B cell (primary cell): ENCODE measurements at places on chromosomes 12 and 14.

GRCh38 chr12:6215932-6216494 is 15.8 kb downstream of the CD9 start:
- no peak for DNase-seq

GRCh38 chr12:33770652-33771051 is 251.6 kb upstream of the ALG10 start:
- DNase-seq, result no peak

- no peak for DNase-seq
These were observed 64.6 kb downstream of the SUSD6 start for GRCh38 chr14:69675877-69676416.

GRCh38 chr14:76432827-76433752 is 57.2 kb downstream of the ESRRB start:
- no peak for DNase-seq

DNA sequence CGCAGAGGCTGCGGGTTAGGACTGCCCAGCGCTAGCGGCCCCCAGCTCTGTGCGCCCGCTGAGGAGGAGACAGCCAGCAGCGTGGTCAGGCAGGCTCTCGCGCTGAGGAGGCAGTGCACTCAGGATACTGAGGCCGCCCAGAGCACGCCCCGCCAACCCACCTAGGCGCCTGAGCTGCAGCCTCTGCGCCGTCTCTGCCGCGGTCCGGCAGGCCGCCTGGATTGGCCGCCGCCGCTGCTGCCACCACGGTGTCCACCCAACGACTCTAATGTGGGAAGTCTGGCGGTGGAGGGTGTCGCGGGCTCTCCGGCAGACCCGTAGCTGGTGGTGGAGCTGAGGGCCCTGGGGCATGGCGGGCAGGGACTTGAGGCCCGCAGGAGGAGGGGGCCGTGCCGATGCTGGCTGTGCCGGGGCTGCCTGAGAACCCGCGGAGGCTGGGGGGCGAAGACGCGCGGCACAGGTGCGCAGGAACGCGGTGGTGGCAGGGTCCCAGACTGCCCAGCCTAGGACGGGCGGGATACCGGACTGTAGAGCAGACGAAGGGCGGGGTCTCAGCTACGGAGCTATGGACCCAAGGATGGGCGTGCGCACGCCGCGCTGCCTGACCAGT is 69.9 kb downstream of the ASCL4 start:
- DNase-seq, result peak; percentile 22

GRCh38 chr12:25761356-25761755 is 197.1 kb upstream of the RASSF8 start:
- DNase-seq, result no peak

GRCh38 chr14:75286313-75286712 is 7.7 kb downstream of the FOS start:
- DNase-seq, result no peak

DNA sequence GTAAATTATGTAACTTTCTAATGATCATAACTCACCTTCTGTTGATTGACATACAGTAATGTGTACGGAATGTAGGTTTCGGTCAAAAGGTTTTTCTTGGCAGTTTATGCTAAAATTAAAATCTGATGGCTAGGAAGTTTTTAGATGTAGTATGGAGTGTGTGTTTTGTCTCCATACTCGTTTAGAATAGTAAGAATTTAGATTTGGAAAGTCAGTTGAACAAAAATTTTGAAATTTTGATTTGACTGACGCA is 859 bp downstream of the PALS1 start:
- no peak for DNase-seq

GRCh38 chr14:75559451-75560222 is 18.8 kb upstream of the FLVCR2 start:
- no peak for DNase-seq

- DNase-seq, result no peak
These were observed 106.8 kb downstream of the ZFC3H1 start for GRCh38 chr12:71556875-71557274.

GRCh38 chr12:56391721-56392120 is 29.1 kb upstream of the APOF start:
- DNase-seq, result no peak

DNA sequence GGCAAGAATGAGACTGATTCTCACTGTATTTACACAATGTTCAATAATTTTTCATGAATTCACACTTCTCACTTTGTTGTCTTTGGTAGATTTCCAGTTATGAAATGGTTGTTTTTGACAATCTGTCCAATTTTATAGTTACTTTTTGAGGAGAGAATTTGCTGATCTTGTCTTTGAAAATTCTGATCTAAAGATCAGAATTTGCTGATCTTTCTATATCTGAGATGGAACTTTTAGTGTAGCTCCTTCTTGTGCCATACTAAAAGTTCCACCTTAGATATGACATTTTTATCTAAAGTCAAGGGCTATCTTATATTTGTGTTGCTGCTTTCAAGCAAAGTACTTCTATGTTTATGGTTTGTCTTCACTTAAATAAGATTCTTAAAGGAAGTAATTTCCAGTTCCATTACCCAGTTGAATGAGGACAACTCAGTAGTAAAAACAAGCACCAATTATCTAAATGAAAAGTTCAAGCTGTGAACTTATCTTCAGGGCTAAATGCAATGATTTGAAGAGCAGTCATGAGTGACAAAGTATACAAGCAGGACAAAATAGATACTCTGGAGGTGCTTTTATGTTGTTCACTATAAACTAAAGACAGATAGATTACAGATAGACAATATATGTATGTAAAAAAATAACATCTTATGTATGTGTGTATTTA is 76.4 kb upstream of the FOXG1 start:
- no peak for DNase-seq

DNA sequence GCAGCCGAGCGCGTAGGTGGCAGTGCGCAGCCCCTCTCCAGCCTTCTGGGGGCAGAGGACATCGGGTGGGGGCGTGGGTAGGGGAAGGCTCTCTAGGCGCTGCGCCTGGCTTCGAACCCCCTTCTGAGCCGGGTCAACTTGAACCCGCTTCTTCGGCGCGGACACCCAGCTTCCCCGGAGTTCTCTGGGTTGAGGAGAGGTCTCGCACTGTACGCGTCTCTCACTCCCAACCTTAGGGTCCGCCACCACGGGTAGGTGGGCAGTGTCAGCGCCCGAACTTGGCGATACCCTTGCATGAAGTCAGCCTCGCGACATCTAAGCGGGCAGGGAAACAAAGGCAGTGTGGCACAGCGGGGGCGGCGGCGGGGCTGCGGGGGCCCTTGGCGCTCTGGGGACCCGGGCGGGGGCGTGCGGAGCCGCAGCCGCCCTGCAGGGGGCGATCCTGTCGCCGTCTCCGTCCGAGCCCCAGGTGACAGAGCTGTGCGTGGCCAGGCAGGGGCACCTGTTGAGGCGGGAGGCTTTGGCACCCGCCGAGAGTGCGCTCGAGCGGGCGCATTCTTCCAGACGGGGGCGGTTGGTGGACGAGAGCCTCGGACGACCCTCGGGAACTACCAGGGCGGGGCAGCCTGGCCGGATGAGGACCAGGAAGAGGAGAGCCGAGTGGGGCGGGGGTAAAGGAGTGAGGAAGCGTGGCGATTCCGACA is 1.1 kb downstream of the GALNT16 start:
- peak; percentile 60 for DNase-seq

- no peak for DNase-seq
These were observed 144.3 kb upstream of the FKBP4 start for GRCh38 chr12:2650261-2651067.

GRCh38 chr12:57739914-57740538 is 1.5 kb upstream of the AGAP2 start:
- no peak for DNase-seq

DNA sequence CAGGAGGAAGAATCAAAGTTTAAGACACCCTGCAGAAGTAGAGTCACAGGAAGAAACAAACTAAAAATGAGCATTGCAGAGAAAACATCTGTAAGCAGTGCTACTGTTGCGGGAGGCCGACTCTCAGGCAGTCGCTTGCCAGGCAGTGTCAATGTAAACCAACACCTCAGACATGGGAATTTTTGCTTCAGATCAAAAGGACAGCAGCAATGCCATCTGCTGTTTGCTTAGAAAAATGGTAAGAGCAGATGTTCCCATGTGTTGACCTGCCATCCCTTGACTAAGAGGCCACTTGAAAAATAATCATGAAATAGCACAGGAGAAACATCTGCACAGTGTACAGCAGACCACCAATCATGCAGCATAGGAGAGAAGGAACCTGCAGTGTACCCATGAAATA is 196.6 kb downstream of the SLC25A21 start:
- no peak for DNase-seq

DNA sequence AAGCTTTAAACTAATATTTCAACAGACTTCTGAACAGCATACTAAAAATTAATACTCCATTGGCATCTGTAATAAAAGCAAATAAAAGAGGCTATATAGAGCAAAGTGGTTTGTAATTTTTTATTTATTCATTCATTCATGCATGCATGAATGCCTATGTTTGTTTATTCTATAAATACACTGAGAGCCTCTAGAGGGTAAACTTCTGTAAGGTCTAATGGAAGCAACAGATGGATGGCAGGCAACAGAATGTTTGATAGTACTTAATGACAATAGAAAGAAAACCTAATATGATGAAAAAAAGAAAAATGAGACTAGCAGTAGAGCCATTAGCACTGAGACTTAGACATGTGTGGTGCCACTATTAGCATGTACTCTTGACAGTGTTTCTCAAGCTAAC is 253.1 kb downstream of the CCDC91 start:
- DNase-seq, result no peak

DNA sequence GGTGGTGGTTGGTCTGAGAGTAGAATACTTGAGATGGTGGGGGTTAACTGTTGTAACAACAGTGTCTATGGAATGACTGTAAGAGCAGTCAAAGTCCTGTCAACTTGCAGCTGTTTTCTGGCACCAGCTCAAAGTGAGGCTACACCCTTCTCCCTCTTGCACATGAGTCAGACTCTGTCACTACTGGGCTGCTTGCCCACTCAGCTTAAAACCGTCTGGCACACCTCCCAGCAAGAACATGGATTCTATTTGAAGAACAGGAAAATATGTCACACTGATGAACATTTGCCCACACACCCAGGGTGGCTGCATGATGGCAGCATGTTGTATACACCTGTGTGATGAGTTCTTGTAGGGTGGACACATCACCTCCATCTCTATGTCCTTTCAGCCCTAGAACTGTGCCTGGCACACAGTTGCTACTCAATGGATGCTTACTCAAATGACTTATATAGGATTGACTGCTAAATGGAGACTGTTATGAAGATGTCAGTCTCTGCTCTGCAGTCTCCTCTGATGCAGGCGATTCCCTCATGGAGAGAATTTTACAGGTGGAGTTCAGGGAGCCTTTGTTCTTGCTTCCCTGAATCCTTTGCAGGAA is 19.3 kb upstream of the SERPINA6 start:
- no peak for DNase-seq

DNA sequence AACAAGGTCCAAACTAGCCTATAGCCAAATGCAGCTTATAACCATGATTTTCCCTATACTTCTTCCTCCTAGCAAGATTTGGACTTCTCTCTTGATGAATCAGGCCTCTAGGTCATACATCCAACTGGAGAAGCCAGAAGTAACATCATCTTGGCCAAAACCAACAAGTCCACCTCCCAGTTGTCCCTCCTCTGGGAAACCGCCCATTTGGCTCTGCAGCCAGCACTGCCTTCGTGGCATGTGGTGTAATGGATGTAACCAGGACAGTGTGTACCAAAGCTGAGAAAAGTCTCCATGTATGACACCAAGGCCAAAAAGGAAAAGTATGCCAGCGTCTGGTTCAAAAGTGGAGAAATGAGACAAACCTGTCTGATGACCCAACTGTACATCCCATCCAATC is 59.3 kb upstream of the VASH1 start:
- no peak for DNase-seq

- no peak for DNase-seq
These were observed 3.4 kb upstream of the GPR19 start for GRCh38 chr12:12699345-12699744.

- DNase-seq, result no peak
These were observed 825.2 kb downstream of the AACS start for GRCh38 chr12:125890366-125890905.

DNA sequence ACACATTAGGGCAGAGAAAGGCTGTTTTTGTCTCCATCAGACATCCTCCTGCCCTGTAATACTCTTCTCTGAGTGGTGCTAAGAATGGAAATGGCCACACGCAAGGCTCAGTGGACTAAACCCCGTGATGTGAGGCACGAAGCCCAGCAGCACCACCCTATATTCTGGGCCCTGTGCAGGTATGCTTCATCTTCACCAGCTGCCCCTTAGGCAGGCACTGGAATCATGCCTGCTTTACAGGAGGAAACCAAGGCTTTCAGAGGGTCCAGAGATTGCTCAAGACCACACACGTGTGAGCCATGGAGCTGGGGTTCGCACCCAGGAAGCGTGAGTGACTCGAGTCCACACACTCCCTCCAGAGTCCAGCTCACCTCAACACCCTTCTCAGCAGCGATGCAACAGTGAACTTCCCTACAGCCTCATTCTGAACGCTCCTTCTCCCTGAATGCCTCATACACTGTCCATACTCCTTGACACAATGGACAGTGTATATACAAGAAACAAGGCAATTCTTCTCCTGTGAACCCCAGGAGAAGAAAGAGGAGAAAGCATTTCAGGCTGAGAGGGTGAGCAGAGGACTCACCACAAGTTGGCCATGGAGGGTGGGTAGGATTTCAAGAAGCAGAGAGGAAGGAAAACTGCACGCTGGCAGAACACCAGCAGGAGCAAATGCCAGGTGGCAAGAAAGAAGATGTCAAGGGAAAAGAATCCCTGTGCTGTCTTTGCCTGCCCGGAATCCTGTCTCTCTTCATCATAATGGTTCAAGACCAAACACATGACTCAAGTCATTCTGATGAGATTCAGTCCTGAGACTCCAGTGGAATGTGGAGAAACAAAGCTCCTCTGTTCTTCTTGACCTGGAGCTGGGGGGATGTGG is 39.1 kb downstream of the NT5DC3 start:
- no peak for DNase-seq

GRCh38 chr12:7161811-7162210 is 27.7 kb upstream of the PEX5 start:
- DNase-seq, result no peak

GRCh38 chr14:58873228-58873953 is 235.6 kb downstream of the DACT1 start:
- DNase-seq, result no peak

DNA sequence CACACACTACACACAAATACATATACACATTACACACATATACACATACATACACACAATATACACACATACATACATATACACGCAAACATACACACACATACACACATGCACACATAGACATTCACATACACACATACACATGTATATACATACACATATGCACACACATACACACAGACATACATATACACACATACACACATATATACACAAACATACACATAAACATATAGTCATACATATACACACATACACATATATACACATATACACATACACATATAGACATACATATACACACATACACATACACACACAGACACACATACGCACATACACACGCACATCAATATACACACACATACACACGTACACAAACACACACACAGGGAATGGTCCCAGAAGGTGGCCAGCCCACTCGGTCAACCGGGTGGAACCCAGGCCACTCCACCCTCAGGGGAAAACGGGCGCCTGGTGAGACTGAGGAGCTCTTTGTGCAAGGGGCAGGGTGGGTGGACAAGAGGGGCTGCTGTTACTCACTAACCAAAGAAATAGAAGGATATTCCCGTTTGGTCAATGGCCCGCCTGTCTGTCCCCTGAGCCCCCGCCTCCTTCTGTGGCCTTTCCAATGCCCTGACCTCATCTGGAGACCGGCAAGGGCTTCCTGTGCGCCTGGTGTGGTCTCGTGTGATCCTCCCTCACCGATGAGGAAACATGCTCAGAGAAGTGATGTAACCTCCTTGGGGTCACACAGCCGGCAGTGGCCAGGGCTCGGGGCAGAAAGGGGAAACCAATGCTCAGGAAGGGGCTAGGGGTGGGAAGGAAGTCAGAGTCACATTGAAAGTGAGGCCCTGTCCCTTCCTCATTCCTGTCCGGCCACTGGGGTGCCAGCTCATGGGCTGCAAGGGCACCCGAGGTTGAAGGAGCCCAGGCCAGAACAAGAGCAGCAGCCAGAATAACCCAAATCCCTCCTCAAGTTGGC is 5.3 kb downstream of the TRPV4 start:
- no peak for DNase-seq
